ENCODE measurements at places on chromosomes 3 and 15.

- peak; percentile 32 for DNase-seq
Observed at GRCh38 chr3:148955544-148956346, 35.6 kb upstream of the GYG1 start.

DNA sequence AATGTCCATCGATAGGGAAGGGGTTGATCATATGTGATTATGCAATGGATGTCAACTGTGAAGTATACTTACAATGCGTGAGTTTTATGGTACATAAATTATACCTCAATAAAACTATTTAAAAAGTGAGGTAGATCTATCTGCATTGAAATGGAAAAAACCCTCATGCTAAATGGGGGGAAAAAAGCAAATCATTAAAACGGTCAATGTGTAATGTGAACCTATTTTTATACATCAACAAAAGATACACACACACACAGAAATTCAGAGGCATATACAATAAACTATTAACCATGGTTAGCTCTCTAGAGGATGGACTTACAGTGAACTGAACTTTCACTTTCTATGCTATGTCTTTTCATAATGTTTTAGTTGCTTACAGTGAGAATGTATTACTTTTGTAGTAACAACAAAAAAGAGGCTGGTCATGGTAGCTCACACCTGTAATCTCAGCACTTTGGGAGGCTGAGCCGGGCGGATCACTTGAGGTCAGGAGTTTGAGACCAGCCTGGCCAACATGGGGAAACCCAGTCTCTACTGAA lies 23.1 kb downstream of the STIMATE start:
- DNase-seq: no peak

DNA sequence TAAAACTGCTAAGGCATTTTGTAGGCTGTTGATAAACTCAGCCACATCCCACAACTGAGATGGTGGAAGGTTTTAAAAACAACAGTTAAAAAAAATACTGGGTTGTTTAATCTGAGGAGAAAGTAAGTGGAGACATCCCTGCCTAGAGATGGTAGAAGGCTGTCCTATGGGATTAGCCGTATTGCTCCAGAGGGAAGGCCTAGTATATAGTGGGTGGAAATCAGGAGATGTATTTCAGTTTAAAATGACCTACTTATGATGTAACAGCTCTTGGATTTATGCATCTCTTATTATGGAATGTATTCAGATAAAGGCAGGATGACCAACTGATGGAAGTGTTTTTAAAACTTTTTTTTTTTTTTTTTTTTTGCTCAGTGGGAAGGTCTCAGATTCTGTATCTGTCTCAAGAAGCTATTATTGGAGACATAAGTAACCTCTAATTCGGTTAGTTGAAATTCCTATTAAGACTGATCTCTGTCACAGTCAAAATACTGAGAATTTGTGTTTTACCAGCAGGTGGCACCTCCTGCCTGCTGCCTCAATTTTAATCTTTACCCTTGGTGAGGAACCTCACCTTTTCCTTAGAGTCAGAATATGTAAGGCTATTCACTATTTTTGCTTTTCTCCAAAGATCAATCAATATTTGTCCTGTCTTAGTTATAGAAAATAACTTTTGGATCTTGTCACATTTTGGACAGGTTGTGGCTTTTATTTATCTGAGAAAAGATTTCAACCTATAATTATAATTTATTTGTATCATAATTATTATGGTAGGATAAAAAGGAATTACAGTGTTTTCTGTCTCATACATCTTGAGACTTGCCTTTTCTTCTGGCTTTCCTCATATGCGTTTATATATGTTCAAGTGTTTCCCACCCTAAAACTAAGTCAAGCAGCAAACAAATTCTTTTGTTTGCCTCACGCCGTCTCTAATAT lies 63.0 kb downstream of the VPS8 start:
- no peak for DNase-seq

DNA sequence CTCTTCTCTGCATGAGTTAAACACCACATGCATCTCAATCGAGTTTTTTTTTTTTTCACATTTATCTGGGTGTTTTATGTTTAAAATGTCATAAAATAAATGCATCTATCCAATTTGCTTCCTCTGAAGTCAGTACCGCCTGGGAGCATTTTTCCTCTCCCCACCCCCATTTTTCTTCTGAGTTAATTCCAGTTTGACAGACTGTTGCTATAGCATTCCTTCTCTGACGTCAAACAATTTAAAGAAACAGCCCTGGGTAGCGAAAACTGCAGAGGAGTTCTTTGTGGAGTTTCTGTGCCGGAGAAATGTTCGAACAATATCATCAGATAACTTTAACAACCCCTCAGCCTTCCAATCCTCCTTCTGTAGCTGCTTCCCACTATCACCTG lies 900 bp upstream of the GNB4 start:
- no peak for DNase-seq

- DNase-seq: no peak
Observed at GRCh38 chr3:197349368-197349767, 51.0 kb upstream of the DLG1 start.
